Activated effector memory CD4-positive, alpha-beta T cell treated with Interleukin-2 at 50 U/mL for 16 hours (primary cell): ENCODE measurements at places on chromosomes 6 and 20.

- no peak for DNase-seq
Observed at GRCh38 chr6:33211136-33211535, 2.8 kb downstream of the RING1 start.

DNA sequence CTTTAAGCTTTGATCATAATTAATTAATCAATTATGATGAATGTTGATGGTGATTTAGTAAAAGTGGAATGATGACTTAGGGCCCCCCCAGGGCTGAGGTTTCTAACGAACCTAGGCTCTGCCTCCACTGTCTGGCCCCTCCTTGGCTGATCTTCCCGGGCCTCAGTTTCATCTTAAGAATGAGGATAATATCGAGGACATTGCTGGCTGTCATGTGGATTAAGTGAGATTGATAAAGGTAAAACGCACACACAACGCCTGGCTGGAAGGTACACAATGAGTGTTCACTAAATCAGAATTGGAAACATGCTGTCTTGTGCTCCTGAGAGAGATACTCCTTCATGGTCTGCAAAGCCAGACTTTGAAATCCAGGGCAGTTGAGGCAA lies 5.3 kb upstream of the SULF2 start:
- DNase-seq = no peak

- no peak for DNase-seq
Observed at GRCh38 chr6:135604035-135604860, 106.7 kb upstream of the AHI1 start.

- DNase-seq = no peak
Observed at GRCh38 chr6:27238010-27238983, 9.2 kb upstream of the PRSS16 start.

DNA sequence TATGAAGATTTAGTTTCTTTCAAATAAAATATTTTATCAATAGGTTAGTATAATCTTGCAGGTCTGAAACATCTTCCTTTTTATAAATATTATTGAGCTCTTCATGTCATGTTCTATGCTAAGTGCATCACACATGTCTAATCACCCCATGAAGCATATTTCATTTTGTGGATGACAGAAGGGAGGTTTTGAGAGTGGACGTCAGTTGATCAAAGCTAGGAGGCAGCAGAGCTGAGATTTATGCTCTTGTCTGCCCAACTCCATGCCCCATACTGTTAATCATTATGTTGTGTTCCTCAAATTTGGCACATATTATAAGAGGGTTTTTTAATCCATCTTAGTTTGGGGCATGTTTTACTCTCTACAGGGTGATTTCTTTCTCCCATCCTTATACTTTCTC lies 22.7 kb downstream of the DSE start:
- DNase-seq = no peak

DNA sequence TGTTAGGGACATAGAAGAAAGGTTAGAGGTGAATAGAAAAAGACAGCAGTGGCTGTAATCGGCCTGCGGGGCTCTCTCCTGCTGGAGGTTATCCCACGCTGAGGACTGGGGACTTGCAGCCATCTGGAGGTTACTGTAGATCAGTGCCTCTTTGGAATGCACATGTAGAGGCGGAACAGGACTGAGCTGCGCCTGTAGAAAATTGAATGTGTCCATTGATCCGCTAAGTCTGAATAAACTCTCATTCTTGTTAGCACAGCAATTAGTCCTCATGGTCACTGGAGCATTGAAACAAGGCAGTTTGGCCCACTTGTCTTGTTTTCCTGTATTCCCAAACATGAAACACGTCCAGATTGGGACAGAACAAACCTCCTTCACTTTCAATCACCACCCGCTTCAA lies 46.3 kb upstream of the F13A1 start:
- DNase-seq = no peak

GRCh38 chr6:154767003-154767723 lies 33.9 kb downstream of the SCAF8 start:
- no peak for DNase-seq

GRCh38 chr6:142455957-142456589 lies 154.3 kb downstream of the ADGRG6 start:
- no peak for DNase-seq

- no peak for DNase-seq
Observed at GRCh38 chr20:31472395-31473330, 2.3 kb downstream of the DEFB124 start.

- DNase-seq = no peak
Observed at GRCh38 chr6:96649926-96650325, 87.0 kb downstream of the FHL5 start.
